SJCRH30 (cell line): ENCODE measurements at places on chromosomes 3 and 15. TPM values are rescaled to one million over a fixed set of nuclear protein-coding genes. Genes with fewer than 3 reads are reported as not detected.
A peak's percentile ranks its signal among the peaks of the same experiment; 100 is the strongest.

Gene NAALADL2
- total RNA-seq = 1.2 and 3.1 TPM in 2 replicates

Gene MME
- total RNA-seq = 71.1 and 71.5 TPM in 2 replicates

Gene ADCY5
- total RNA-seq = 0.63 and 0.75 TPM in 2 replicates

Gene SH3GL3
- total RNA-seq = not detected in 2 replicates

Gene IGF1R
- total RNA-seq = 22.4 and 24.1 TPM in 2 replicates

Gene PTX3
- not detected in 2 replicates for total RNA-seq

Gene GXYLT2
- 7.0 and 7.2 TPM in 2 replicates for total RNA-seq

Gene C2CD4B
- not detected in 2 replicates for total RNA-seq

Gene SH2D7
- 0.08 and 0.36 TPM in 2 replicates for total RNA-seq

- DNase-seq = peak; percentile 90
Observed at GRCh38 chr3:147311716-147312115, 94.6 kb downstream of the ZIC4 start.

- no peak for DNase-seq
Observed at GRCh38 chr15:90994059-90994416, 297 bp downstream of the PRC1 start.

GRCh38 chr3:189041482-189042090 lies 130.2 kb upstream of the TPRG1 start:
- DNase-seq = no peak

DNA sequence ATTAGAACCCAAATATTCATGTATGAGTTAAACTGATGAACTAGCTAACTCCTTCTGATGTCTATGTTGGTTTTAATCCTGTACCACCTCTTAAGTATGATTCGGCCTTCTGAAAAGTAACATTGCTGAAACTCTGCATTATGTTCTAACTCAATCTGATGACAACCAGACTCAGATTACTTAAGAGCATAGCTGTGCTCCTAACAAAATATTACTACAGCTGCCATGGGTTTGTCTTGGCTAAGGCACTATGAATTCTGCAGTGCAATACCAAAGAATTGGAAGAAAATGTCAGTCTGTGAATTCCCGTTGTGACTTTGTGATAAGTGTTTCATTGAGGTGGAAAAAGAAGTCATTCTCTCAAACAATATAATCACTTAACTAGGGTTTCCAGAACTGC lies 224.4 kb downstream of the ZMAT3 start:
- DNase-seq = no peak

GRCh38 chr15:78105476-78106241 lies 13.3 kb downstream of the SH2D7 start:
- DNase-seq = no peak

DNA sequence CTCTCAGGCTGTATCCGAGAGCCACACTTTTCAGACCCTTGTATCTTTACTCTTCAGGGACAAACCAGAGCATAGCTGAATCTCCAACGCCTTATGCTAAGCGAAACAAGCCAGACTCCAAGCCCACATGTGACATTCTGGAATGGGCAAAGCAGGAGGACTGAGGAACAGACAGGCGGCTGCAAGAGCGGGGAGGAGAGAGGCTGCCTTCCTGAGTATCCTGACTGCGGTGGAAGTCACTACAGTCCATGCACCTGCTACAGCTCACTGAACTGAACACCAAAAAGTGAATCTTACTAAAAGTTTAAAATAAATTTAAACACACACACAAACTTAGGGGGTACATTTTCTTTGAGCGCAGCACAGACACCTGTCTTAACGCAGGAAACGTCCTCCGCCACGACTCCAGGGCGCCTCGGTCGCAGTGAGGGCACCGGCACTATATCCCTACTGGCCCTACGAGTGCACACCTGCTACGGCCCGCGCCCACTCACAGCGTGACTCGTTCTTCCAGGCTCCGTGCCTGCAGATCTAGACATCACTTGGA lies 1.4 kb downstream of the CYFIP1 start:
- DNase-seq = no peak

DNA sequence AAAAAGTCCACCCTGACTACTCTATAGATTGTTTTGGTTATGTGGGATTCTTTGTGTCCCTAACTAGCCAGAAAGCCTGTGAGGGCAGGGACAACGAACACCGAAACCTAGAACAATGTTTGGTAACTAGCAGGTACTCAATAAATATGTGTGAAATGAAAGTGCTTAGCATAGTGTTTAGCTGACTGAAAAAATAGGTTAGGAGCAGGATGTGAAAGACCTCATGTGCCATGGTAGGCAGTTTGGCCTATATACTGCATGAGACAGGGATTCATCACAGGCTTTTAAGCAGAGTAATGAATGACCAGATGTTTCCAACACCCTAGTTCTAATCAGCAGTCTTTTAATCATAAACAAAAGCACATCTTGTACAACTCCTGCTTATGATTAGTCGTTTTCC lies 64.2 kb downstream of the MYO5A start:
- no peak for DNase-seq

DNA sequence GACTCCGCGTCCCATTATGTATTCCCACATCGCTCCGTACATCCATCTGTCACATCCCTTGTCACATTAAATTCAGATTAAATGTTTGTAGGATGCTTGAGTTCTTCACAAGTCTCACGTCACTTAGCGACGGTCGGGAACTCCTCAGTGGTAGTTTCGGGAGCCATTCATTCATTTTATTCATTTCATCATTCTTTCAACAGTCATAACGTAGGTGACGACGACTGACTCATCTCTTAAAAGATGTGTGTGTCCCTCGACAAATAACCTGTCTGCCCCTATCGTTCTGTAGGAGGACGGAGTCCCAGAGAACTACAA lies 272 bp upstream of the SRPRB start:
- no peak for DNase-seq

GRCh38 chr3:38587548-38588131 lies 61.8 kb downstream of the SCN5A start:
- no peak for DNase-seq

GRCh38 chr3:6022621-6023020 lies 835.1 kb downstream of the EDEM1 start:
- no peak for DNase-seq

- DNase-seq = peak; percentile 39
Observed at GRCh38 chr3:168865022-168865551, 769.4 kb upstream of the GOLIM4 start.

- DNase-seq = no peak
Observed at GRCh38 chr15:70597945-70598344, 165.4 kb downstream of the UACA start.

DNA sequence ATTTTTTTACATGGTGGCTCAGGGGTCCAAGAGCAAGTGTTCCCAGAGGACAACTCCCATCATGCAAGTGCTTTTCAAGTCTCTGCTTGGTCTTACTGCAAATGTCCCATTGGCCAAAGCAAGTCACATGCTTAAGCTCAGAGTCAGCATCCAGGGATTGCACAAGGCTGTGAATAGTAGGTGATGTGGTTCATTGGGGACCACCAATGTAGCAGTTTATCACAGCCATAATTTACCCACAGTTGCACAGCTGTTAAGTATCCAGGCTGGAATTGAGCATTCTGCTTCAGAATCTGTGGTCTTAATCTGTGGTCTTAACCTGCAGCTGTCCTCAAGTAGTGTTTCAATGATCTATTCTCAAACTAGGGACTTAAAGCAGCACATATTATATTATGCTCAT lies 71.4 kb upstream of the PLCL2 start:
- DNase-seq = peak; percentile 75

DNA sequence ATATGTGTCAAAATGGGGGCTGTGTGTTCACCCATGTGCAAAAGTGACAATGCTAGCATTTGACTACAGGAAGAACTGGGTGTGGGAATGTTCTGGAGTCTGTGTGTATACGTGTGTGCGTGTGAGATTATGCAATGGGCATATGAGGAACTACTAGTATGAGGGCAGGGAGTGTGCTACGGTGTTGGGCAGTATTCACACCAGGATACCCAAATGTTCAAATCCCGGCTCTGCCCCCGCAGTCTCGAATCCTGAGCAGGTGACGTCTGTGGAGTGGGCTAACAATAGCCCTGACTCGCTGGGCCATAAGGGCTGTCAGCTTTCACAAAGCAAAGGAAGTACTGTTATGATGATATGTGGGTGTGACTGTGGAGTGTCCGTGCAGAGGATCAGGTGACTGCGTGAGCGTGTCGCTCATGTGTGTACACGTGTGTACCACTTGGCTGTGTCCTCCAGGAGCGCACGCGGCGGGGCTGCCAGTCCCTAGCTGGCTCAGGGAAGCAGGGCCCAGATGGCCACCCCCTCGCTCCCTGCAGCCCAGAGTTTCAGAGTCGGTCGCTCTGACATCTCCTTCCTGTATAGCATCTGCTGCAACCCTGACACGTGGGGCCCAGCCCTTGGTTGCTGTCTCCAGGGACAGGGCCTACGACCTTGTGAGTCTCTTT lies 27.2 kb downstream of the IQSEC1 start:
- no peak for DNase-seq

GRCh38 chr3:33636125-33636850 lies 81.8 kb downstream of the CLASP2 start:
- peak; percentile 60 for DNase-seq

- DNase-seq = no peak
Observed at GRCh38 chr15:22839046-22839695, 705 bp downstream of the NIPA2 start.

DNA sequence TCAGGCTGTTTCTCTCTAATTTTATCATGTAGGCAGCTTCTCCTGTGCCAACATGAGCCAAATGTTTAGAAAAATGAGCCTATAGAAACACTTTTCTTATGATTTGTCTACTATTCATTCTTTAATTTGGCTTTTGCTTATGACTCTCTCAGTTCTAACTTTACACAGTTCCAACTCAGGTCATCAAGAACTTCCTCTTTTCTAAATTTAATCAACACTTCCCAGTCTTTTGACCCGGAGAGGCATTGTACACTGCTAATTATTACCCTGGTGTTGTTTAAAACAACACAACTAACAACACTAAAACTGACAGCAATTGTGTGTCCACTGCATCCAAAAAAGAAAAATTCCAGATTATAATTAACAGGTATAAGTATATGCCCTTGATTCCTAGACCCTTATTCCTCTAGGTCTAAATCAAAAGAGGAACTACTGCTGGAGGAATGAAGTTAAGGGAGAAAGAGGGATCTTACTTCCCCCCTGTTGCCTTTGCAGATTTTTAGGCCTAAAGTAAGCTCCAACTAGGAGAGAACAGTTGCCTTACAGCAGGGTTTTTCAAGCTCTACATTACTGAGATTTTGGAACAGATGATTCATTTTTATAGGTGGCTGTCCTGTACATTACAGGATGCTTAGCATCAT lies 332.2 kb upstream of the GOLIM4 start:
- no peak for DNase-seq
